Germinal center (tissue), 1 donor: ENCODE measurements at places on chromosomes 16 and 17.
A peak's percentile ranks its signal among the peaks of the same experiment; 100 is the strongest.

- DNase-seq: no peak
These were observed 6.9 kb downstream of the KCNJ16 start for GRCh38 chr17:70081885-70082284.

GRCh38 chr17:5809580-5810188 is 225.4 kb upstream of the NLRP1 start:
- DNase-seq: no peak

GRCh38 chr16:85313526-85314301 is 201.4 kb upstream of the CIBAR2 start:
- no peak for DNase-seq

DNA sequence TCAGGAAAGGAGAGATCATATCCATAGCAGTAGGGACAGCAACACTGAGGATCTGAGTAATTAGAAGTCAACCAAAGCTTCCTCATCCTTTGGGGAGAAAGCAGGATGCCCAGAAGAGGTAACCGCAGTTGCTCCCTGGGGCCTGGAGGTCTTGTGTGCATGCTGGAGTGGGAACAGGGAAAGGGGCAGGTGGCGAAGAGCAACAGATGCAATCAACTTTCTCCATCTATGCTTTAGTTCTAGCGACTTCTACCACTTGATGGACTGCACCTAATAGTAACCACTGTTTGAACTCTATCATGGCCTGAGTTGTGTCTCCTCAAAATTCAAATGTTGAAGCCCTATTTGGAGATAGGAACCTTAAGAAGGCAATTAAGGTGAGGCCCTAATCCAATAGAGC is 503.8 kb downstream of the NPIPA7 start:
- DNase-seq: no peak

- DNase-seq: no peak
These were observed 6.4 kb upstream of the NPRL3 start for GRCh38 chr16:144797-145252.

- DNase-seq: no peak
These were observed 23.6 kb downstream of the ALDH3A2 start for GRCh38 chr17:19672009-19672750.

DNA sequence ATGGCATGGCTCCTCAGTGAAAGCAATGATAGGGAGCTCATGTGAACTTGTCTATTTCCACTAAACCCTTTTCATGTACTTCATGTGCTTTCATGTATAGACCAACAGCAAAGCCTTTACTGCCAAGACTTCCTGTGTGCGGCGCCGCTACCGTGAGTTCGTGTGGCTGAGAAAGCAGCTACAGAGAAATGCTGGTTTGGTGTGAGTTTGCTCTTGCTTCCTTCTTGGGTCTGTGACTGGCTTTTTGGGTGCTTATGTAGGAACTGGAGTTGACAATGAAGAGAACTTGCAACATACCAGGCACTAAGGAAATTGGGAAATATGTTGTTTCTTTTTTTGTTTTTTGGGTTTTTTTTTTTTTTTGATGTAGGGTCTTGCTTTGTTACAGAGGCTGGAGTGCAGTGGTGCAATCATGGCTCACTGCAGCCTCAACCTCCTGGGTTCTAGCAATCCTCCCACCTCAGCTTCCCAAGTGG is 5.7 kb downstream of the SNX11 start:
- DNase-seq: no peak

- DNase-seq: no peak
These were observed 91.5 kb upstream of the NLRP1 start for GRCh38 chr17:5675625-5676421.

DNA sequence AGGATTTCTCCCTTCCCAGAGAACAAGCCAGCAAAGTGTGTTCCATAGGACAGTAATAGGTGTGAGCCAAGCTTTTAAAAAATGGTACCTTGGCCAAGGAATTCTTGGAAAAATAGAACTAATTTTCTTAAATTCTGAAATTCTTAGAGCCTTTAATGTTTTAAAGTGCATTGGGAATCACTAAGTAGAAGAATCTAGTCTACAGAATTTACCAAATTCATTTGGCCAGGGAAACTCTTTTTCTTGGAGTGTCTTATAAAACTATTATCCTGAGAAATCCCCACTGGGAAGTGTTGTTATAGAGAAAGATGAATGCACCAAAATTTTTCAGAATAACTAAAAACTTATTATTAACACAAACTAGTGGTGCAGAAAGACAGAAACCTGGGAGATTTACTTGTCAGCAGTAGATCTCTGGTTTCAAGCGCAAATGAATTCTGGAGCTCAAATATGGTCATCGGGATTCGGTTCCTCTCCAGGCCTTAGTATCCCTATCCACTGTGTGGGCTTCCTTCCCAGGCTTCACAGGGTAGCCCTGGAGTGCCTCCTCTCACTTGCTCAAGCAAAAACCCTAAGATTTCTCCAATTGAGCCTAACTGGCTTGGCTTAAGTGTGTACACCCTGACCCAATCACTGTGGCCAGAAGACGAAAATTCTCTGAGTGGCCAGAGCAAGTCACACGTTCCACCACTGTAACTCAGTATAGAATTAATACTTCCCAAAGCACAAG is 217.8 kb downstream of the CHD9NB start:
- DNase-seq: no peak

GRCh38 chr17:78023042-78023441 is 64.5 kb downstream of the TNRC6C start:
- no peak for DNase-seq

DNA sequence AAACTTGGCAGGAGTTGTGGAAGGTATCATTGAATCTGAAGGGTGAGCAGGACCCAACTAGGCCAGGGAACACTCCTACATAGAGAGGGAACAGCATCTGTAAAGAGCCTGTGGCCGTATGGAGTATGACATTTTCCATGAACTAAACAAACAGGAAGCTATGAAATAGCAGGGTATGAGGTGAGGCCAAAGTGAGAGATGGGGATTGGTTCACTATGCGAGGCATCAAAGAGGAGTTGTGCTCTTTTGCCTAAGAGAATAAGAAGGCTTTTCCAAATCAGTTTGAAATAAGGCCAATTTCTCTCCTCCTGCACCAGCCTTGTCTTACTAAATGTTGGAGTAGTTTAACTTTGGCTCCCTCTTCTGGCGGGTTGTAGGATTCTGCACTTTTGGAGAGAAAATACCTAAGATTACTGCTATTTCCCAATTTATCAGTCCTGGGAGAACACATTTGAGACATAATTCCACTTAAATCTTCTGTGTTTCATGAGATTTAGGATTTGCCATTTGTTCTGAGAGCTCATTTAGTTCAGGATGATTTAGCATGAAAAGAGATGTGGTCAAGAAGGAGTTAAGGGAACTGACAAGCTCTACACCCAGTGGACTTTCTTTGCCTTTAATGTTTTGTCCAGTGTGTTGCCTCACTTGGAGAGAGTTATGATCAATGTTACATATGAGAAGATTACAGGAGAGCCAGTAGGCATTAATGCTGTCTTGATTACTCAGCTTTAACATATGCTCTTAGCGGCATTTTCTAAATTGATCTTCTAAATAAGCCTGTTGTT is 55.4 kb downstream of the TNRC6C start:
- peak; percentile 40 for DNase-seq

- DNase-seq: no peak
These were observed 2.6 kb downstream of the SPNS3 start for GRCh38 chr17:4436381-4436780.

- no peak for DNase-seq
These were observed 16.0 kb upstream of the SP6 start for GRCh38 chr17:47866941-47867340.

- no peak for DNase-seq
These were observed 10.3 kb upstream of the FZD2 start for GRCh38 chr17:44546671-44547606.

- DNase-seq: no peak
These were observed 24.9 kb downstream of the KIAA0513 start for GRCh38 chr16:85052536-85052935.

GRCh38 chr17:17837966-17838962 is 1.5 kb upstream of the SREBF1 start:
- DNase-seq: no peak

GRCh38 chr16:87582216-87582965 is 19.9 kb upstream of the JPH3 start:
- DNase-seq: no peak

DNA sequence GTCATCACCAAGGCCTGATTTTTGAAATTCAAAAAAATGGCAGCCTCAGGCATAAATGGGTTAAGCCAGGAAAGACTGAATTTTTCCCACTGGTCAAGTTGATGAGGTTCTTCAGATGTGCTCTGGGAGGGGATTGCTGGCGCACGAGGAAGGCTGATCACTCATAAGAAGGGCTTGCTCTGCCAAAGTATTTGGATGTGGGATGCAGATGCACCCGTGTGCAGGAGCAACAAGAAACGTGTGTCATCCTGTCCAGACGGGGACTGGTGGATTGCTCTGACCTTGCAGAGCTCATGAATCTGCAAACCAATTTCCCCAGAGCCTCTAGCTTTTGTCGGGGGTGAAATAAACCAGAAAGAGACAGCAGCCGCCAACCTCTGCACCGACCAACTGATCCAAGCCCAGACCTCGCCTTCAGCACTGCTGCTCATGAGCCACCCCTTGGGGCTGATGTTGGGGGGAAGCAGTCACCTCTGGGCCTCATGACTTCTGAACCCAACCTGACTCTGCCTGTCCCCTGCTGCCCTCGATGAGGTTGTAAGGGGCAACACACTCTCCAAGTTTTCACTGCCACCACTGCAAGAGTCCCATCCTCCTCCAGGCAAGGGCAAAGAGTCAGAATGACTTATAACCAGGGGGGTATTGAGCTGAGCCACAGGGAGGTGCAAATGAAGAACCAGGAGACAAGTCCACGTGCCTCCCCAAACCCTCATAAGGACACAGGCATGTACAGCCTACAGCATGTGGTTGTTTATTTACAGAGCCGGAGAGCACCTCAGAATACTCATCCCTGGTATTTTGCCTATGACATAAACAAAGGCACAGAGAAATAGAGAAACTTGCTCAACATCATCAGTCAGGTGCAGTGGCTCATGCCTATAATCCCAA is 452.0 kb downstream of the SOX9 start:
- DNase-seq: no peak

DNA sequence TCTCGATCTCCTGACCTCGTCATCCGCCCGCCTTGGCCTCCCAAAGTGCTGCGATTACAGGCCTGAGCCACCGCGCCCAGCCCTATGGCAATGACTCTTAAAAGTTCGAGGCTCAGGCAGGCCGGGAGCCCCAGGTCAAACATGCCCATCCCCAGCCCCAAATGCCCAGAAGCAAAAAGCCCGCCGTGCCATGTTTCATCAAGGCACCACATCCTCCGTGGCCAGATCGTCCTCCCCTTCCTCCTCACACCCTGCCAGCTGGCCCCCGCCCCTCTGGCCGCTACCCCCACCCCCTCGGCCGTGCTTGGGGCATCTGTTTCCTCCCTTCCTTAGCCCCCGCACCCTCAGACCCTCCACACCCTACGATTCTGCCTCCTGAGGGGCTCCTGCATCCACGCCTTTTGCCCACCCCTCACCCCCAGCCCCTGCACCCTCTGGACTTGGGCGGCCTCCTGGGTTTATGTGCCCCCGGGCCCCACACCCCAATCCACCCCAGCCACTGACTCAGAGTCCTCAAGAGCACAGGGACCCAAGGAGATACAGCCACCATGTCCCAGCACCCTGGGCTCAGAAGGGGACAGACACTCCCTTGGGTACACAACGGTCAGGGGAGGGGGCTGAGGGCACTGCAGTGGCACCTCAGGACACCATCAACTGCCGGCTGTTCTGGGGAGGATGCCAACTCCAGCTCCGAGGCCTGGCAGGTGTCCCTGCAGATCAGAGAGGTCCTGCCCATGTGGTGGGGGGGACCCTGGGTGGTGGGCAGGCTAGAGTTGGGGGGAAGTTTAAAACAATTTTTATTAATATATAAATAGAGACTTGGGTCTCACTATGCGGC is 7.1 kb downstream of the CTRB1 start:
- DNase-seq: no peak

- no peak for DNase-seq
These were observed 323.7 kb upstream of the TBX2 start for GRCh38 chr17:61075988-61076387.

- no peak for DNase-seq
These were observed 27.4 kb downstream of the IL21R start for GRCh38 chr16:27429330-27429871.

DNA sequence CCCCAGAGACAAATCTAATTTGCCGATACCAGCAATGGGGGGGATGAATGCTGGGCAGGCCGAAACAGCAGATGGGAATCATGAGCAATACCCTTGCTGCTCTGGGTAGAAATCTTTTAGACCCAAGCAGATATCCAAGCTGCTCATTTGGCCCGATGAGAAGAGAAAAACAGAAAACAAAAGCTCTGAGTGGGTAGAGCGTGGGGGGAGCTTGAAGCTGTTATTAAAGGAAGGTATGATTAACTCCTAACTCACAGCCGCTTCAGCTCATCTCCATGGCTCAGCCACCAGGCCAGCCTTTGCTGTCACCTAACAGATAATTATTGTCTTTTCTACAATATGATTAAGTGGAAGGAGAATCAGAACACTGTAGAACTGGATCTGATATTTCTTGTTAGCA is 58.3 kb downstream of the VPS35L start:
- no peak for DNase-seq
